ENCODE measurements at places on chromosomes 3 and 15.
A peak's percentile ranks its signal among the peaks of the same experiment; 100 is the strongest.

DNA sequence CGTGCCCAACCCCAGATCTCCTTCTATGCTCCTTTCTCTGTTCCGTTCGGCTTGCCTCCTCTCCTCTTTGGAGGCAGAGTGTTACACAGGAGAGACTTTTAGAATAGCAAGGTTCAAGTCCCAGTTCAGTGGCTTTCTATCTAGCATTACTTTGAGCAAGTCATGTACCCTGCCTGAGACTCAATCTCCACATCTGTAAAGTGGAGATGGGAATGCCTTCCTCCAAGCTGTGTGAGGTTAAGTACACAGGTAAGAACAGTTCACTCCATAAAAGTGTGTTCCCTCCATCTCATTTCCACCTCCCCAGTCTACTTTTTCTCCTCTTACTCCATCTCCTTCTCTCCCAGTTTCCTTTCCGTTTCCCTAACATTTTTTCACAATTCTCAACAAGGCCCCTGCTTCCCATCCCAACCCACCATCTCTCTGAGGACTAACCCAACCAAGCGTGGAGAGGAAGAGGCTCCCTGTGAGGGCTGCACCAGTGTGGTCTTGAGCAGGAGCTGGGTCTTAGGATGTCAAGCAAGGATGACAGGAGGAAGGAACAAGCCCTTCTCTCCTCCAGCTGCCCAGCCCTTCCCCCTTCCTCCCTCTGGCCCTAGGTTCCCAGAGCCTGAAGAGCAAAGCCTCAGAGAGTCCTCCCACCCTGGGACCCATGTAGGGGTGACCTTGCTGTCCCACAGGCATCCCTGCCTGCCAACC, 6.4 kb downstream of the ATP8B4 start:
- no peak for DNase-seq

DNA sequence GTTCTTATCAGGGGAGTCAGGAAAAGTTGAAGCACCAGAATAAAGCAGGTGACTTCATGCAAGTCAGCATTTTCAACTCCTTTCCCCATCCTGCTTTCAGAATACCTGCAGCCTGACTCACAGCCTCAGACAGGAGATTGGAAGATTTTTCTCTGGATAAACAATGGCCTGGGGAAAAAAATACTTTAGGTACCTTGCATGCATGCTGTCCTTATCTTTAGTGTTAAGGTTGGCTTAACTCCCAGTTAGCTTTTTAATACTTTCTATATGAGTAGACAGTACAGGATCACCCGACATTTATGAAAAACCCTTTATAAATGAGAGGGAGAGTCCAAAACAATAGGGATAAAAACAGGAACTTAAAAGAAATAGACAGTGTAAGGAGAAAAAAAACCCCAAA, 53.6 kb downstream of the PAK2 start:
- no peak for DNase-seq

GRCh38 chr3:140627756-140628155, 50.1 kb upstream of the TRIM42 start:
- DNase-seq = no peak

GRCh38 chr3:186653080-186653707, 12.6 kb upstream of the HRG start:
- DNase-seq = no peak

GRCh38 chr3:29267226-29267625, 13.6 kb upstream of the RBMS3 start:
- DNase-seq = no peak

GRCh38 chr3:108122276-108122675, 31.4 kb upstream of the CD47 start:
- DNase-seq = no peak

- DNase-seq = no peak
These were observed 22.5 kb downstream of the PXK start for GRCh38 chr3:58355179-58355578.

DNA sequence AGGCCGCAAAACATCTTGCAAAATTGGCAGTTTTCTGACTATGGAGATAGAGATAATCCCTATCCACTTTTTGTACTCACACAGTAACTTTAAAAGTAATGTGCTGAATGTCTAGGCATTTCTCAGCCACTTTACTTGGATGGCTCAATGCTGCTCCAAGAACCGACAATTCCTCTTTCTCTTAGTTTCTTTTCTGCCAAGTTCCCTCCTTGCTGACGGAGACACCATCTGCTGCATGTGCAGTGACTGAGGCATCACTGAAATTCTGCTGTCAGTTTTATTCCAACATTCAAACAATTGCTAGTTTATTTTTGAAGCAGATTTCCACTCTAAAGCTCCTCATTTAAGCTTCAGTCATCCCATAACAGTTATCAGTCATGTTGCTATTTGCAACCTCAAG, 116.0 kb upstream of the RBMS3 start:
- no peak for DNase-seq

GRCh38 chr15:33068511-33068990, 126.0 kb downstream of the FMN1 start:
- peak; percentile 28 for DNase-seq

DNA sequence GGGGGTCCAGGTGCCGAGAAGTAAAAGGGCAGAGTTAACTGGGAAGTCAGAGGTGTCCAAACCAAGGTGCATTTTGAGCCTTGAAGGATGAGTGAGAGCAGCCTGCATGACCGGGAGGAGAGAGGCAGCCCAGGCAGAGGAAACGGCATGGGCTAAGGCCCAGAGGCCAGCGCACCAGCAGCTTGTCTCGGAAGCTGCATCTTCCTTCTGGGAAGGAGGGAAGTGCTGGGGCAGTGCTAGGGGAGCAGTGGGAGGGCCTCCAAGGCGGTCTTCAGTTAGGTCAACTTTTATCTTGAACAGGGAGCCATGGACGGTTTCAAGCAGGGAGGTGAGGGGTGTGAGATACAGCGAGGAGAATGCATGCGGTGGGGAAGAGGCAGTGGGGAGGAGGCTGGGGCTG, 1.0 kb downstream of the H1-8 start:
- no peak for DNase-seq

- no peak for DNase-seq
These were observed 35.3 kb upstream of the GOLGA8A start for GRCh38 chr15:34472947-34473346.

- DNase-seq = no peak
These were observed 324.6 kb downstream of the EPHA6 start for GRCh38 chr3:97138914-97139541.
